GM23338 (cell line): ENCODE measurements at places on chromosomes 7 and 10.

DNA sequence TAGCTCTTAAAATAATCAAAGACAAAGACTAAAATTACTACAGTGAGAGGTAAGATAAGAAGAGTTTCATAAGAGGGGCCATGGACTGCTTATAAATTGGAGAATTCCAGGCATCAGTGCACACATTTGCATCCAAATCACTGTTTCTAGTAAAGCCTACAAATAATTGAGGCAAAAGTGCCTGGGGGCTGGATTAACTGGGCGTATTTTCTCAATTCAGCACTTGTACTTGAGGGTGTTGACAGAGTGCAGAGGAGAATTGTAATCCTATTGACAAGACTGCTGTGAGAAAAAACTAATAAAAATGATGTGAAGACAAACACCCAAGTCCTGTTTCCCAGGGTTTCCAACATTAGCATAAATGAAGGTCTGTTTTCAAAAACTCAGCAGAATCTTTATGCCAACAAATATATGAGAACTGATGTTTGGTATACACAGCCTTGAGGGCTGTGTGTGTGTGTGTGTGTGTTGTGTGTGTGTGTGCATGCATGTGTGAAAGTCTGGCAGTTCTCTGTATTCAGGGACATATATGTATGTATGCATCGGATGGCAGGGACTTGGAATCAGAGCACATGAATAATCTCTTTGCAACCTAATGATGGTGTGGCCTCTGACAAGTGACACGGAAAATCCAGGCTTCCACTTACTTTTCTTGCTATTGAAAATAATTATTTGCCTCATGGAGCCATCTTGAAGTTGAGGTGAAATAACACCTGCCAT is 182.1 kb upstream of the CDC14C start:
- H3K4me1 ChIP-seq = no peaks in the 10 kb centered on the region
- no peaks in the 10 kb centered on the region for H3K27me3 ChIP-seq
- no peak overlapping the region for H3K4me3 ChIP-seq
- no peak for DNase-seq
- H3K36me3 ChIP-seq = peaks cover 3% of the 10 kb centered on the region; the same call in 1 of the 2 replicates

GRCh38 chr7:23544913-23545354 is 13.2 kb upstream of the TRA2A start:
- peak; percentile 76 for DNase-seq
- H3K27me3 ChIP-seq = no peaks in the 10 kb centered on the region
- H3K36me3 ChIP-seq = no peaks in the 10 kb centered on the region
- no peaks in the 10 kb centered on the region for H3K4me1 ChIP-seq

GRCh38 chr7:89607792-89608191 is 546.5 kb upstream of the STEAP1 start:
- no peak for DNase-seq
- H3K27ac ChIP-seq = no peak overlapping the region
- H3K36me3 ChIP-seq = no peaks in the 10 kb centered on the region
- no peaks in the 10 kb centered on the region for H3K27me3 ChIP-seq
- no peaks in the 10 kb centered on the region for H3K4me1 ChIP-seq
- H3K4me3 ChIP-seq = no peak overlapping the region

DNA sequence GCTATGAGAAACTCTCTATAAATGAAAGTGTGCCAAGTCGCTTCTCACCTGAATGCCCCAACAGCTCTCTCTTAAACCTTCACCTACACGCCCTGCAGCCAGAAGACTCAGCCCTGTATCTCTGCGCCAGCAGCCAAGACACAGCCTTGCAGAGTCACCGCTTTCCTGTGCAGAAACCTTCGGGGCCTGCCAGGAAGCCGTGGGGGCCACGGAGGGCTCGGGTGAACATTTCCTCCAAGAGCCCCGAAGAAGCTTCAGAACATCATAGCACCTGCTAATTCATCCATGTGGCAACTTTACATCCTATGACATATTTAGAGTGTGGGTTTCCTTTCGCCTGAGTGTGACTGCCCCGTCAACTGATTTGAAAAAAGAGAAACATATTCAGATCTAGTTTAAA is 55.7 kb upstream of the PRSS58 start:
- H3K4me3 ChIP-seq = no peak overlapping the region
- no peaks in the 10 kb centered on the region for H3K36me3 ChIP-seq
- no peaks in the 10 kb centered on the region for H3K27me3 ChIP-seq
- no peak for DNase-seq
- no peaks in the 10 kb centered on the region for H3K4me1 ChIP-seq
